Putamen (tissue), 1 donor: ENCODE measurements at places on chromosomes 3 and 15.

DNA sequence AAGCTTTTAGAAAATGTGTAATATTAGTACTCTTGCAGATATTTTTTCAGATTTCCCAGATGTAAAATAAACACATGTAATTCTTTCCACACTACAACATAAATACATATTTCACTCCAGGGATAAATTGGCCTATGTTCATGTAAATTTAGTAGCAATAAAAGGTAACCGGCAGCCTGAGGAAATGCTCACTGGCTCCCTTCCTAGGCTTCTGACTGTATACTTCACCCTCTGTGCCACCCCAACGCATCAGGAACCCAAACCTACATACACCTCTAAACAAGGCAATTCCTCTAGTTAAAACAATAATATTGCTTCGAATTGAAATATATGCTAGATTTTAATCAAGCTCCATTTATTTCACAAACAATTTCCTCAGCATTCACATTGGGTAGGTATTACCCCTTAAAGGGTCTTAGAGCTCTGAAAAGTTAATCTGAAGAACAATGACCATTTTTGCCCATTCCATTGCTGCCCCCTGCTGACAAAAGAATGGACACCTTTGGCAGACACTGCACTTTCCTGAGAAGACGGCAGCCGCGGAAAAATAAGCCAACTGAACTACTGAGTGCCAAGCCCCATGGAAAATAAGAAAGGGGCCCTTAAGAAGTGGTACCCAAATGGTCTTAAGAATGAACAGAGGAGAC, 212.5 kb downstream of the OSBPL10 start:
- peak; percentile 13 for DNase-seq

DNA sequence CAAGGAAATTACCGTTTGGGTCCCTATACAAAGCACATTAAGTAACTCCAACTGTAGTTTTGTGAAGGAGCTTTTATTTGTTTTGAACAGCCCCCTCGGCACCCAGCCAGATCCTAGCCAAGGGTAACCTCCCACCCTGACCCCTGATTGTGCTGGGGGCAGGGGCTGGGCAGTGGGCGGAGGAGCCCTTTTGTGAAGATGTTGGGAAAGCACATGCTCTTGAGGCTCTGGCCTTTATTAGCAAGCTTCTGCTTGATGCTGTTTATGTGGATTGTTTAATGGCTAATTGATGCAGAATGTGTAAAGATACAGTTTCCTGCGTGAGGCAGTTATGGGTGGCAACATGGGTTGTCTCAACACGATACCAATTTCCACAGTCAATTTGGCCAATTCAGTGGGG, 136.5 kb downstream of the MAP2K5 start:
- DNase-seq, result no peak

- no peak for DNase-seq
Observed at GRCh38 chr3:182533394-182533793, 259.9 kb upstream of the ATP11B start.

- DNase-seq, result no peak
Observed at GRCh38 chr15:66912441-66912840, 153.0 kb upstream of the SMAD3 start.

DNA sequence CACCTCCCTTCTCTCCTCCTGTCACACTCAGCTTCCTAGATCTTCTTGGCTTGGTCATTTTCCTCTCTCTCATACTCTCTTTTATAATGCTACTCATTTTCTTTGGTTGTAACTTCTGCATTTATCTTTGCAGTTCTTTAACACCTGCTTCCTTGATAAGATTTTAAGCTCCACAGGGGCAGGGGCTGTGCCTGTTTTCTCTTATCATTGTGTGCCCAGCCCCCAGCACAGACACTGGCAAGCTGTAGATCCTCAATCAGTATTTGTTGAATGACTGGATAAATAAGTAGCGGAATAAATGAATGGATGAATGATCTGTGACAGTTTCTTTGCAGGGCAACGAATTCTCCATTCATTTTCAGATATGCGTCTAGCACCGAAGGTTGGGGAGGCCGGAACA, 64.3 kb upstream of the MEX3B start:
- no peak for DNase-seq

- no peak for DNase-seq
Observed at GRCh38 chr3:1117843-1118473, 25.1 kb downstream of the CNTN6 start.

- DNase-seq, result no peak
Observed at GRCh38 chr15:74134387-74135027, 4.1 kb downstream of the ISLR2 start.

- no peak for DNase-seq
Observed at GRCh38 chr3:122063908-122064307, 8.7 kb downstream of the CD86 start.

- no peak for DNase-seq
Observed at GRCh38 chr3:158072790-158073189, 33.4 kb downstream of the SHOX2 start.

GRCh38 chr15:77738038-77738370, 105.3 kb upstream of the LINGO1 start:
- no peak for DNase-seq

DNA sequence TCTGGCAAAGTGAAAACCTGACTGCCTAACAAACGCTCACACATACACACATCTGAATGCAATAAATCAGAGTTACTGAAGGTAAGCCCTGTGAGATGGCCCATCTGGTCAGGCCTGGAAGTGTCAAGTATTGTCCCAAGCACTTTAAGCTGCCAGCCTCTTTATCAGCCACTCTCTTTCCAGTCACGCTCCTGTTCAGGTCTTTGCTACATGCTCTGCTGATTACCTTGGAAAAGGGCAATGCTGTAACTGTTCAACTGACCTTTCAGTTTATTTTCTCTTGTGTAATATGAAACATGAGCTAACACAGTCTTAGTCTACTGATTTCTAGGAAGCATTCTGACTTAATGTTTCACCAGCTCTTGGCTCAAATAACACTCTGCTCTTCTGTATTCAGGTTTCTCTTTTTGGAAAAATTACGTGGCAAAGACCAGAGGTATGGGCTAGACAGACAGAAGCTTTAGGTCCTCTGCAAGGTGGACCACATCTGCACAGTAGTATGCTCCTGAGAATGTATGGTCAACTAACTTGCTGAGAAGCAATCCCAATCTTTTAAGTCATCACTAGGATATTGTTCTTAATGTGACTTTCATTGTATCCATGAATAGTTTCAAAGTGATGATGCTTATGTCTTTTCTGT, 44.5 kb downstream of the GBE1 start:
- DNase-seq, result no peak

DNA sequence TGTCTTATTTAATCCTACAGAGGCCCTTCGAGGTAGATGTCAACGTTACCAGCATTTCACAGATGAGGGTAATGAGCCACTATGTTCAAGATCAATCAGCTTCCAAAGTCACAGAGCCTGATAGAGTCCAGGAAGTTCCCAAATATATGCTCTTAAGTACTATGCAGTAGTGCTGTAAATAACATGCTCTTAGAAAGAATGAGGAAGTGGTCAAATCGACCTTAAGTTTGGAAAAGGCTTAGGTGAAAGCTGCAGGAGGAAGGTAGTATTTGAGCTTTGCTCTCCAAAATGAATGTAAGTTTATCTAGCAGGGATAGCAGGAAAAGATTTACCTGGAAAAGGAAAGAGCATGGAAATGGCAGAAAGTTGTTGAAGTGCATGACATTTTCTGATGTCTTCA, 234.0 kb downstream of the RBMS3 start:
- no peak for DNase-seq

DNA sequence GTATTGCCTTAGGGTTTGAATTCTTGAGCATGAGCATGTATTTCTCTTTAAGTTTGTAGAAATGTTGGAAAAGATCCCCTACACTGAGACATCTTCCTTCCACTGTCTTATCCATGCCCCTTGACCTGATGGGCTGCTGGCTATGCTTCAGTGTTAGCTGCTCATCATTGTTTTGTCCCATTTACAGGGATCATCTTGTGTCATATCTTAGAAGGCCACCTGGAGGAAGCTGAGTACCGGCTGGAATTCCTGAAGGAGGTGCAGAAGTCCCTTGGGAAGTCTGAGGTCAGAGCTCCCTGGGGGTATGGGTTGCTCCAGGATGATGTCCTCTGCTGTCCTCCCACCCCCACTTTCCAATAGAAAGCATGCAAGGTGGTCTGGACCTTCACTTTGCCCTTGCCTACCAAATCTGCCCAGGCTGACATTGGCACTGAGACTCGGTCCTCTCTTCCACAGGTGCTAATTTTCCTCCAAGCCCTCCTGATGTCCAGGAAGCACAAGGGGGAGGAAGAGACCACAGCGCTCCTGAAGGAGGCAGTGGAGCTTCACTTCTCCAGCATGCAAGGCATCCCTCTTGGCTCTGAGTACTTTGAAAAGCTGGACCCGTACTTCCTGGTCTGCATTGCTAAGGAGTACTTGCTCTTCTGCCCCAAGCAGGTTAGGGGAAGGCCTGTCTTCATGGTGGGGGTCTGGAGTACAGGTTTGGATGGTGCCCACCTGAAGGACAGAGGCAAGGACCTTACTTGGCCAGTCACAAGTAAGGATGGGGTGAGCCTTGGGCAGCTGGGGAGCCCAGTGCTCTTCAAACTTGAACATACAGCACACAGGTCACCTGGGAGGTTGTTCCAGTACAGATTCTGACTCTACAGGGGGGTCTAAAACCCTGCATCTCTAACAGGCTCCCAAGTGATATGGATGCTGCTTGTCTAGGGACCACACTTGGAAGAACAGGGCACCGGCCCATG, 17.7 kb downstream of the TTC21A start:
- DNase-seq, result no peak

- no peak for DNase-seq
Observed at GRCh38 chr3:190301591-190301990, 20.7 kb downstream of the CLDN1 start.

DNA sequence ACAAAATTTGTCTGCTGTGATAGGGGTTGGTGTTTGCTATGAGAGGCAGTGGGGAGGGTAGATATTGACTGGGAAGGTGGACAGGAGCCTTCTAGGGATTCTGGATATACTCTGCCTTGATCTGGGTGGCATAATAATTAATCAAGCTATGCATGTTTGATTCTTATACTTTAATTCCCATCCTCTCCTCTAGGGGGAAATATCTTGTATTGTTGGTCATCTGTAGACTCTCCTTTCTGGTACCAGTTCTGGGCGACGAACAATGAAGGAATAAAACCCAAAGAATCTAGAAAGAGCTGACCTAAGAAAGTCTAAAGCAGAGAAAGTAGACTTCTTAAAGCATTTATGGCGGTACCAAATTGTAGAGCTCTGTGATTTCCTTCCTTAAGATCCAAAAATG, 198.2 kb upstream of the STRIT1 start:
- DNase-seq, result no peak

DNA sequence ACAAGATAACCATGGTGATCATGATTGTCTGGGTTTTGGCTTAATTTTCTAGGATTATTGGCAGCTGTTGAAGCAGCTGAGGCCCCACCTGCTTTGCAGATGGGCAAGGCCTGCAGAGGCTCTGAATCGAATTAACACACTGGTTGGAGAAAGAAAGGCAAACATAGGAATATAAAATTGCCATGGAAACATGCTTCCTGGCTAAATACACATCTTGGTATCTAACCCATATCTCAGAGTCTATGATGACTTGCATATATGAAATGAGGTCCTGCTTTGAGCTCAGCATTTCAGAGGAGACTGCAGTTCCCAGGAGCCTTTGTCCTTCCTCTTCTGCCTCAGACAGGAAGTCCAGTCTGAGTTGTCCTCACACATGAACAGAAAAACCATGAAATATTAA, 24.3 kb upstream of the SV2B start:
- DNase-seq, result no peak

- DNase-seq, result no peak
Observed at GRCh38 chr3:58116161-58116955, 94.4 kb downstream of the DNASE1L3 start.

DNA sequence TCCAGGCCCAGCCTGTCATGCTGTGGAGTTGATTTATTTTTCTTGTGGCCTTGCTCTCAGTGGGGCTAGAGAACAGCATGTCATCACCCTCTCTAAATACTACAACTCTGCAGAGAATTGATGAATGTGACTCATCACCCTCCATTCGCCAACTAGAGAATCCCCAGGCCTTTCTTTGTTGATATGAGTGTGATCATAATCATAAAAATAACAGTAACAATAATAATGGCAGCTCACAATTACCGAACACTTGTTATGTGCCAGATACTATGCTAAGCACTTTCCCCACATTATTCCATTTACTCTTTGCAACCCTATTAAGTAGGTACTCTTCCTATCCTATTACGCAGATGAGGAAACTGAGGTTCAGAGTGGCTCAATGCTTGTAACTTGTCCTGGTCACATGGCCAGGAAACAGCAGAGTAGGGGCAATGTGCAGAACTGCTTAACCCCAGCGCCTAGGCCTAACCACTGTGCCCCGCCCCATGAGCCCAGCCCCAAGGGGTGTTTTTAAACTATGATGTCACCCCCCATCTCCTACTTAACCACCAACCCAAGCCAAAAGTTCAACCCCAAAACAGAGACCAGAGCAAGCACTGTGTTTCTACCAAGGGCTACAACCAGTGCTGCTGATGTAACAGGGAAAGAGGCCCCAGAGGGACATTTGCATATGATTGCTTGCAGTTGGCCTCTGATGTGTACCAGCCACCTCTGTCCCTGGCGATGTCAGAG, 104.5 kb downstream of the ADCY5 start:
- DNase-seq, result no peak

DNA sequence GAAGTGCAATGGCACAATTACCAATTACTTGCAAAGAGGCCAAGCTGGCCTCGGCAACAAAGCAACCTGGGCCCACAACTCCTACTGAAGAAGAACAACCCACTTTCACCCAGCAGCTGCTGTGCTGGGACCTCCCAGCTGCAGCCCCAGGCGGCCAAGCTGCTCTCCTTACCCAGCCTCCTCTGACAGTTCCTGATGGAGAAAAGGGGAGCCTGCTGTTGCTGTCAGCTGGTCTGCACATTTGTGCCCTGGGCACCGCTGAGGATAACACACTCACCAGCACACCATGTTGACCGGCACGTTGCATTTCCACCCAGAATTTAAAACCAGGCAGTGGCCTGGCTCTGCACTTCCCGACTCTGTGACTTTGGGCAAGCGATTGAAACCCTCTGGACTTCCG, 33.6 kb downstream of the SSUH2 start:
- no peak for DNase-seq
